ENCODE measurements at places on chromosomes 6 and 20.

- no peak for DNase-seq
These were observed 66.8 kb upstream of the THEMIS start for GRCh38 chr6:127967708-127968107.

- DNase-seq, result peak; percentile 18
These were observed 447.0 kb downstream of the LMBRD1 start for GRCh38 chr6:69349771-69350170.

- no peak for DNase-seq
These were observed 31.6 kb upstream of the HMGN3 start for GRCh38 chr6:79266051-79266450.

GRCh38 chr6:7976485-7977056 is 66.0 kb upstream of the TXNDC5 start:
- no peak for DNase-seq

- no peak for DNase-seq
These were observed 38.6 kb downstream of the OVOL2 start for GRCh38 chr20:18019068-18019467.

GRCh38 chr6:96157018-96157565 is 141.3 kb downstream of the FUT9 start:
- no peak for DNase-seq

- no peak for DNase-seq
These were observed 579.9 kb downstream of the BMP2 start for GRCh38 chr20:7347409-7347808.

DNA sequence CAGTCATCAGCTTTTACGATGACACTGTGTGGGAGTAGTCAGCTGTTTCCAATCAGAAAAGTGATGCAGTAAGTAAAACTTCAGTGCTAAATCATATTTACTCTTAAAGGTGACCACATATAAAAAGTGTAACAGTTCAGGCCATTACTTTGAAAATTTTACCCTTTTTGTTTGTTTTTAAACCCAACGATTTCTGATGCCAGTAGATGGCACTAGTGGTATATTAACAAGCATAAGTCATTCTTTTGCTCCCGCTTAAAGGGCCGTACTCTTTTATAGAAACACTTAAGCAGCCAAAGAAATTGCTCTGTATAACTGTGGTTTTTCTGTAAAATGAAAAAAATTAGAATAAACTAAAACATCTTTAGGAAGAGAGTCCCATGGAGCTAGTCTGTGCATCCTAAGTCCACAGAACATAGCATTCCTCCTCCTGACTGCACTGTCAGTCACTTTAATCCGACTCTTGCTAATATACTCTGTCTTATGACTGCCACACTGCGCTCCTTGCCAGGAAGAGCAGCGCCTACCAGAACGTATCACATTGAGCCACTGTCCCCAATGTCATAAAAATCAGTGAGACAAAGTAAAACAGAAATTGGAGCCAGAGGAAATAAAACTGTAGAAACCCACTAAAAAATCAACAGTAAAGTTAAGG is 25.0 kb downstream of the HEBP2 start:
- peak; percentile 63 for DNase-seq

DNA sequence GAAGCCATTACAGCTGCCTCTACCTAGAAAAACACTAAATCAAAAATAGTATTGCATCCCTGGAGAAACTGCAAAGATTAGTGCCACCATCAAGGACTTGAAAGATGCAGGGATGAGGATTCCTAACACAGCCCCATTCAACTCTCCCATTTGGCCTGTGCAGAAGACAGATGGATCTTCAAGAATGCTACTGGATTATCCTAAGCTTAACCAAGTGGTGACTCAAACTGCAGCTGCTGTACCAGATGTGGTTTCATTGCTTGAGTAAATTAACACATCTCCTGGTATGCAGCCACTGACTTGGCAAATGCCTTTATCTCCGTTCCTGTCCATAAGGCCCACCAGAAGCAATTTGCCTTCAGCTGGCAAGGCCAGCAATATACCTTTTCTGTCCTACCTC is 117.4 kb downstream of the TBC1D32 start:
- peak; percentile 82 for DNase-seq

GRCh38 chr6:120260636-120261035 is 911.1 kb upstream of the MAN1A1 start:
- no peak for DNase-seq

DNA sequence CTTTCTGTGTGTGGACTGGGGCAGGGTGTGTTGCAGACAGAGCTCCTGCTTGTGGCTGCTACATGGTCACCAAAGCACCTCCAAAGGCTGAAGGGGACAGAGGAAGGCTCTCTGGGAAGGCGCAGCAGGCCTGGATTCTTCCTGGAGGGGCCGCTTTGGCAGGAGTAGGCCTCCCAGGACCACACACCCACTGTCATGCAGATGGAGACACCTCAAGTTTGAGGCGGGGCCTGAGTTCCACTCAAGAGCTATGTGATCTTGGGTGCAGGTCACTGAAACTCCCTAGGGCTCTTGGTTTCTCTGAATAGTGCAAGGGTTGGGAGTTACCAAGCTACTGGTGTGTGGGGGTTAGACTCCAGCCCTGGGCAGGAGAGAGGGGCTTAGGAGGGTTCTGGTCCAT is 27.9 kb downstream of the EFCAB8 start:
- DNase-seq, result no peak

GRCh38 chr6:112061605-112062004 is 7.7 kb downstream of the CCN6 start:
- DNase-seq, result peak; percentile 39

DNA sequence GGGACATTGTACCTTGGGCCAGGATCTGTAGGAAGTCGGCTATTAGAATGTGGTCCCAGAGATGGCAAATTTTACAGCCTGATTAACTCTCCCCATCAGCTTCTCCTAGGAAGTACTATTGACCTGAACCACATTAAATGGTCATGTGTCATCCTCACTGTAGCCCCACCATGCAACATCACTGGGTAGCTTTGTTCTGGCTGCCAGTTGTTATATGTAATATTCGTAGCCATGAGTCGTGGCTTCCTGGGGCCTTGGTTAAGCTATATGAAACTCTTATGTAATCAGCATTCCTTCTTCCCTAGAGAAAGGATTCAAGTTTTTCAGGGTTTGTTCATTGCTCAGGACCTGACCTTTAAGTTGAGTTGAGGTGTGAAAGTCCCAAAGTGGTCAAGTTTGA is 125.7 kb downstream of the ANKS1A start:
- DNase-seq, result peak; percentile 69

- DNase-seq, result peak; percentile 25
These were observed 1.6 kb downstream of the TPBG start for GRCh38 chr6:82365016-82365795.

DNA sequence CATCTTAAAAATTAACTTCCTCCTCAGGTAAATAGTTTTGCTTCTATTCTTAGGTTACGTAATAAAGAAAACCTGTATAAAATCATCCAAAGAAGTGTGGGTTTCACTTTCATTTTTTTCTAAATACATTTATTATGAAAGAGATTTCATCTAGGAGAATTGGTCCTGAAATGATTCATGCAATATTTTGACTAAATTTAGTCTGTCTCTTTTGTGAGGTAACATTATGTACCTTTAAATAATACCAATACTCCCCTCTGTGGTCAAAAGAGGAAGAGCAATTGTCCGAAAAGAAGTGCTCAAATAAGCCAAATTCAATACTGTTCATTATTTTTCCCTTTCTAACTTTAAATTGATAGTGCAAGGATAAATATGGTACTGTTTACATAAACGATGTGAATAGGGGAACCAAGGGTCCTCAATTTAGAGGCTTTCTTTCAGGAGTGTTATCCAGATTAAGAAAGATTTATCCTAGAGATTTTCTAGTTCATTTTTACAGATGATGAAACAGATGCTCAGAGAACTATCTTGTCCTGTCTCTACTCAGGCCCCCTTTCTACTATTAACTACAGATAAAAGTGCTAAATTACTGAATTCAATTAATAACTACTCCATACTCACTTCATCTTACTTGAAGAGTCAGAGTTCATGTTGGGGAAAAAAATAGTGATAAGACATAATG is 26.2 kb downstream of the CYP39A1 start:
- peak; percentile 45 for DNase-seq

DNA sequence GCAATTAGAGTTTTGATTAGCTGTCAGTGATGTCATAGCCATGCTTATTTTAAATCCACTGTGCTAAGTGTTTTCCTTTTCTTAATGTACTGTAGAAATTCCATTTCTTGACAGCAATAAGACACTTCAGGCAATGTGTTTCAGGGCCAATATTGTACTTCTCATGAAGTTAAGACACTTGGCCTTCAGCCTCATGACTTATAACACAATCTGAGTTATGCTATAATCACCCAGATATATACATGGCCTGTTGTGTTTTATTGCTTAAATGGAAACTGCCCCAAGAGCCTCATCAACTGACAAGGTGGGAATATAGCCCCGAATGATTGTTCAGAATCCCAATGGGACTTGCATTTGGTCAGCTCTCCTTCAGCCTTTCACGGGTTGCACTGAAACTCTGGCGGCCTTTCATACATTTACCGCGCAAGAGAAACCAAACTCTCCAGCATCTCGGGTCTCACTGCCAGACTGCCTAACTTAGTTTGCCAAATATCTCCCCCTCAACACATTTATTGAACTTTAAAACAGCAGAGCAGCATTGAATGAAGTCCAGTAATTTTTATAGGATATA is 44.2 kb upstream of the TBX18 start:
- no peak for DNase-seq

DNA sequence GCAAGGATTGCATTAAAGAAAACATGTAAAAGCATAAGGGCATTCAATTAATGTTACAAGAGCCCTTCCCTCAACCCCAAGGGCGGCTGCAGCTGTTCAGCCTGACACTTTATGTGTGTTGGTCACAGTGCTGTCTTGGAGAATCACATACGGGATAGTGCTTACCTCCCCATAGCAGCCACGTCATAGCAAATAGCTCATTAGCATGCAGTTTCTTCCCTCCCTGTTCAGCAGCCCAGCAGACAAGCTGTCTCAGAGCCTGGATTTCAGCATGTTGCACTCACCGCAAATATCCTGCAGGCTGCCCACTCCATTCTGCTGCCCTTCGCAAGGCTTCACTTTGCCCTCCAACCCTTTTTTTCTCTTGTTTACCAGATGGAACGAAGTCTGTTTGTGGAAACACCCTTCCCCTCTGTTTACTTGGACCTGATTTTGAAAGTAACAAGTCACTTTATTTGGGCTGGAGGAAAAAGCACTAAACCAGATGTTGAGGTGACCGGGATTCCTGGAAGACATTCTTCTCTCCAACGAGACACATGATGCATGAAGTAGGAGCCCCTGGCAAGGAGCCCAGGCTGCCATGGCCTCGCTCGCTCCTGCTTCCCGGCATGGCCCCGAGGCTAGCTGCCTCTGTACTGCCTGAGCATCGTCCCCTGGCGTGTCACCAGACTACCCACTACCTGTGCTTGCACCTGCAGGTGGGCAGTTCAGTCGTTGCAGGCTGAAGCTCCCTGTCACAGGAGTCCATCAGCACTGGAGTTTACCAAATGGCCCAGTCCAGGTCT is 151.6 kb upstream of the GMDS start:
- peak; percentile 86 for DNase-seq

- peak; percentile 99 for DNase-seq
These were observed 183.0 kb downstream of the THBS2 start for GRCh38 chr6:169070506-169071176.

- no peak for DNase-seq
These were observed 164.5 kb upstream of the SLC24A3 start for GRCh38 chr20:19047951-19048296.

- no peak for DNase-seq
These were observed 40.4 kb upstream of the POLR1H start for GRCh38 chr6:30020626-30021025.

- DNase-seq, result peak; percentile 49
These were observed 14.5 kb downstream of the COL11A2 start for GRCh38 chr6:33177552-33178446.

Measured in myocyte (in vitro differentiated cells).